ENCODE measurements at places on chromosomes 13 and 19.

DNA sequence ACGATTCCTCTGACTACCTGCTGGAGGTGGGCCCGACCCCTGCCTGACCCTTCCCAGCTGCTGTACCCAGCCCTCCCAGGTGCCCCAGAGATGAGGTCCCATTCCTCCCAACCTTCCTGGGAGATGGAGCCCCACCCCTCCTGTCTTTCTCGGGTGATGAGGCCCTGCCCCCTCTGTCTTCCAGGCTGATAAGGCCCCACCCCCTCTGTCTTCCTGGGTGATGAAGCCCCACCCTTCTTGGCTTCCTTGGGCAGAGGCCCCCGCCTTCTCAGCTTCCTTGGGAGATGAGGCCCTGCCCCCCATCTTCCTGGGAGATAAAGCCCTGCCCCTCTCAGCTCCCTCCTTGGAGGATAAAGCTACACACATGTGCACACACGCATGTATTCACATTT is 47.9 kb downstream of the CERS4 start:
- DNase-seq: no peak

DNA sequence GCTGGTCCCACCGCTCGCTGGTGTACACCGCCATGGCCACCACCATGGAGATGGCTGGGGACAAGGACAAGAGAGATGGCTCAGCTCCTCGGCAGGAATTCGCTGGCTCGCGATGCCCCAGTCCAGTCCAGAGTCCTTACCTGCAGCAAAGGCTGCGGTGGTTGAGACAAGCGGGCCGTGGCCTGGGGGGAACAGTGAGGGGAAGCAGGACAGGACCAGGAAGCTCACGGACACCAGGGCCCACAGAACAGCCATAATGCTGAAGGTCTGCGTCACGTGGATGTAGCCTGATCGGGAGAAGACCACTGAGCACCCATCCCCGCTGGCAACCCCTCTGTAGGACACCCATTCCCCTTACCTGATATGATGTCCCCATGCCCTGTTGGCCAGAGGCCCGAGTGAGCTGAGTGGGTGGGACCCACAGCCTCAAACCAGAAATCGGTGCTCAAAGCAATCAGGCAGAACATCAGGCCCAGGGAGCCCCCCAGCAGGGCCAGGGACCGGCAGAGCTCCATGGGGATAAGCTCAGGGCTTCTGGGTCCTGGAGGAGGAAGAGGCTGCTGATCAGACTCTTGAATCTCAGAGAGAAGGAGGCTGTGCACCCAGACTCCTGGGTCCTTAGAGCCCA is 319 bp downstream of the NKG7 start:
- no peak for DNase-seq

- no peak for DNase-seq
Observed at GRCh38 chr13:49925881-49926418, 10.2 kb downstream of the SPRYD7 start.

GRCh38 chr13:100301418-100301817 is 212.5 kb downstream of the PCCA start:
- no peak for DNase-seq

DNA sequence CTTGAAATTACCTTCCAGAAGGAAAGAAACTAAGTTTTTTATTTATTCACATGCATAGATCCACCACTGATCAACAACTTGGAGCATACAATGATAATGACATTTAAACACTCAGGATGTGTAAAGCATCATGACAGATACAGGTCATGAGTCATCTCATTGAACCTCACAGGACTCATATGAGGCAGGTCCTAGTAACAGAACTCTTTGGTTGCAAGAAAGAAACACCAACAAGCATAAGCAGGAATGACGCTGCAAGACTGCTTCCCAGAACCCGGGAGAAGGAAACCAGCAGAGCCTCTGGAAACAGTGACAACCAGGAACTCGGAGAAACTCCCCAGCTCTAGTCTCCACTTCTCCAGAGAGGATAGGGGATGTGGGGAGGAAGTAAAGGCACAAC is 60.8 kb upstream of the IPO5 start:
- no peak for DNase-seq

DNA sequence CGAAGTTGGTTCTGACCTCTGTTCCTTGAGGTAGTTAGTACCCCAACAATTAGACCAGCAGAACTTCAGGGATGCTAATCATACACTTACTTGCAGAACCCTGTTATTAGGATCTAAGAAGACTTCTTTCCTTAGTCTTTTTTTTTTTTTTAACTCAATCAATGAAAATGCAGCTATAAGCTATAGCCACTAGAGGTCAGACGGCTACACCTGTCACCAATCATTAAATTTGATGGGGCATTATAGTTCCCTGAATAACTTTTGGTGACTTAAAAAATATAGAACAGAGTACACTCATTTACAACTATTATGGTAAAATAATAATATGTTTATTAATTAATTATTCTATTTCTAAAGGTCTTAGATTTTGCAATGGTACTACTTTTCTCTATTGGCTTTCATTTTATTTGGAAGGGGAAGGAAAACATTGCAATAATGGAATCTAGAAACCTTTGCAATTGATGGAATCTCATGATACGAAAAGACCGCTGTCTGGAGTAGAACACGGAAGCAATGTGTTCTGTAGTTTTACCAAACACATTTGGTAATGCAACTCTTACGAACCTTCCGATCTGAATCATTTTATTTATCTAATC is 483.2 kb downstream of the DIAPH3 start:
- no peak for DNase-seq
